Activated CD8-positive, alpha-beta memory T cell treated with anti-CD3 and anti-CD28 coated beads for 4 hours (primary cell): ENCODE measurements at places on chromosomes 11 and 22.

- no peak for DNase-seq
Observed at GRCh38 chr22:43375951-43376455, 32.8 kb upstream of the SCUBE1 start.

GRCh38 chr11:13717331-13717730 is 48.9 kb downstream of the FAR1 start:
- DNase-seq = no peak

DNA sequence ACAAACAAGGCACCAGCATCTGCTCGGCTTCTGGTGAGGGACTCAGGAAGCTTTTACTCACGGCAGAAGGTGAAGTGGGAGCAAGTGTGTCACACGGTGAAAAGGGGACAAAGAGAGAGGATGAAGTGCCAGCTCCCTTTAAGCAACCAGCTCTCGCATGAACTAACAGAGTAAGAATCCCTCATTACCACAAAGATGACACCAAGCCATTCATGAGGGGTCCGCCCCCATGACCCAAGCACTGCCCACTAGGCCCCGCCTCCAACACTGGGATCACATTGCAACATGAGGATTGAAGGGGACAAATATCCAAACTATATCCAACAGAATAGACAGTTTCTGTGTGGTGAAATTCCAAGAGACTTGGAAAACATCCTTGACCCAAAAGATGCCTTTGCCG is 198.2 kb upstream of the POU2AF2 start:
- no peak for DNase-seq

DNA sequence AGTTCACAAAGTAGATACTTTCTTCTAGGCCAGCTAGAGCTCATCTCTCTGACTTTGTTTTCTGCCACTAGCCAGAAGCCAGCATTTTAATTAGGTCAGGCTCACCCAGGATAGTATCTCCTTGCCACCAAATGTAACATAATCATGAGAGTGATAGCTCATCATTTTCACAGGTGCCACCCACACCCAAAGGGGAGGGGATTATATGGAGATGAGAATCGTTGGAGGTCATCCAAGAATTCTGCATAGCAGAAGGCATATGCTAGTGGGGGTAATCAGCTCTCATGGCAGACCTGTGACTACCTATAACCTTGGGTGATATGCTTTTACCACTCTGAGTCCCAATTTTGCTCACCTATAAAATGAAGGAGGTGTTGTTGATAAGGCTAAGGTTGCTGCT is 523.0 kb downstream of the METTL15 start:
- DNase-seq = no peak

GRCh38 chr11:12547953-12548650 is 126.1 kb upstream of the TEAD1 start:
- DNase-seq = no peak

- no peak for DNase-seq
Observed at GRCh38 chr11:131470216-131470925, 100.0 kb downstream of the NTM start.

DNA sequence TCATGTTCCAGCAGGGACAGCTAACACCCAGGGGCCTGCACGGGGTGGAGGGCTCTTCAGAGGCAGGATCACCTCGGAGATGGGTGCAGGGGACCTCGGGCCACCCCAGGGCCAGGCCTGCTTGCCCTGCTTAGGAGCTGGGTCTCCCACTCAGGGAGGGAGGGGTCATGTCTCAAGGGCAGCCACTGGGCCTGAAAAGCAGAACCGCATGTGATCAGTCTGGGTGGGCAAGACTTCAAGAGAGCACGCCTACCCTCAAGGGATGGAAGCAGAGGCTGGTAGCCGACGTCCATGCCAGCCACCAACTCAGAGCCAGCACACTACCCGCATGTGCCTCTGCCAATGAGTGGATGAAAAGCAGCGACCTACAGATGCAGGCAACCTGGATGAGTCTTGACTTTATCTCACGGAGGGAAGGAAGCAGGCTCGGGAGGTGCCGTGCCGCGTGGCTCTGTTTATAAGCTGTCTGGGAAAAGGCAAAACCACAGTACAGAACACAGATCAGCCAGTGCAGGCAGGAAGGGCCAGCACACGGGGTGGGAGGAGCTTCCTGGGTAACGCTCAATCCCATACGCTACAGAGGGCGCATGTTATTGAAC is 16.0 kb downstream of the TBX1 start:
- DNase-seq = no peak

GRCh38 chr11:41666951-41667653 is 207.7 kb upstream of the LRRC4C start:
- DNase-seq = no peak

DNA sequence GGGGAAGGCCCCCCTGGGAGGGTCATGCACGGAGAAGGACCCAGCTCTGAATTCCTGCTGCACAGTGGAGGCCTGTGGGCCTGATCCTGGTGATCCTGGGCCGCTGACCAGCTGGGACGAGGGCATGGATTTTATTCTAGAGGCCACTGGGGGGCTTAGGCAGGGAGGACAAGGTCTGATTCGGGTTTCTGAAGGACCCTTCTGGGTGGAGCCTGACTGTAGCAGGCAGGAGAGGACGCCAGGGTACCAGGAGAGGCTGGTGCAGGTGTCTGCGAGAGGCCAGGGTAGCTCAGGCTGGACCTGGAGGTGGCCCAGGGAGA is 31.3 kb downstream of the MPPED1 start:
- no peak for DNase-seq

GRCh38 chr11:93652679-93653078 is 8.8 kb upstream of the CEP295 start:
- no peak for DNase-seq

GRCh38 chr11:61489833-61490721 is 18.5 kb upstream of the LRRC10B start:
- no peak for DNase-seq

DNA sequence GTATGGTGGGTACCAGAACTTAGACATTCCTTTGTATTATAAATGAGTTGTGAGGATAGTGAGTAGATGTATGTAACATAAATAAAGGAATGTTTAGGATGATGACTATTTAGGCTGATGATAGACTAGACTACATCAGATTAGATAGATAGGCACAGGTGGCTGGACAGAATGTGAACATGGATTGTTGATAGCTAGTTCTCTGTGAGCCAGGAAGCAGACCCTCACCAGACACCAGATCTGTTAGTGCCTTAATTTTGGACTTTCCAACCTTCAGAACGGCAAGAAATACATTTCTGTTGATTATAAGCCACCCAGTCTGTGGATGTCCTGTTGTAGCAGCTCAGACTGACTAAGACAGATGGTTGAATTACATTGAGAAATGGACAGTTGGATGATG is 99.4 kb downstream of the SWAP70 start:
- no peak for DNase-seq

DNA sequence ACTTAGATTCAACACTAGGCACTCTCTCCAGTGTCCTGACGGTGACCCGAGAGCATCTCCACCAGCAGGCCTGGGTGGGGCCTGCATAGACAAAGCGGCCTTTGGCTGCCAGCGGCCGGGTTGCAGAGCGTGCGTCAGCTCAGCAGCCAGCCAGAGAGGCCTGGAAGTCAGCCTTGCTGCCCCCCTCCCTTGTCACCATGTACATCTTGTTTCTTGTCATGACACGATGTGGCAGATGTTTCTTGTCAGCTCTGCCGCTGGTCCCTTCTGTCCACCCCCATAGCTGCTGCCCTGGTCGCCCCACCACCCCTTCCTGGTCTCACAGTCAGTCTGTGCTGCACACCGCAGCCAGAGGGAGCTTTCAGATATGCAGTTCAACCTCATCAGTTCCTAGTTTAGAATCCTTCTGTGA is 33.1 kb upstream of the CBX7 start:
- DNase-seq = no peak

GRCh38 chr11:79940974-79941735 is 500.3 kb upstream of the TENM4 start:
- no peak for DNase-seq

DNA sequence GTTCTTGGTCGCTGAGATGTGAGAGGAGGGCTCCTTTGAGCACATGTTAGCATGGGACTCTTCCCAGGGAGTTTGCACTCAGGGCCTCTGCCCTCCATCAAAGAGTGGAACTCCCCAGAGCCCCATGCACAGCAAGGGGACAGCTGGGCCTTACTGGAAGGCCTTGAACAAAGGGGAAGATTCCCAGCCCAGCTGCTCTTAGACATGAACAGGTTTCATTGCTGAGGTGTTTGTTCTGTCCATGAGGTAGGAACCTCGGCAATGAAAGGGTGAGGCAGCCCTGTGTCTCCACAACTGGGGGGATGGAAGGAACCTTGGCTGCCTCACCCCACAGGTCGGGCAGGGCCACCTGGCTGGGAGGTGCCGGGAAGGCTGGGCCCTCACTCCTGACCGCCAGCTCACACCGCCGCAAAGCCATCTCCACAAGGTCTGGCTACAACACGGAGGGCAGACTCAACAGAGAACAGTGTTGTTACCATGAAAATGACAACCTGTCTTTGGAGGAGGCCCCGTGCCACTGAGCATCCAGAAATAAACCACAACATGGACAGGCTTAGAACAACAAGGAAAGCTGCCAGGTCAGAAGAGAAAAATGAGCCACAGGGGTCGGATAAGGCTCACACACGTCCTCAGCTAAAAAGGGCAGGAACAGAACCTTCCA is 3.2 kb downstream of the DERL3 start:
- no peak for DNase-seq

DNA sequence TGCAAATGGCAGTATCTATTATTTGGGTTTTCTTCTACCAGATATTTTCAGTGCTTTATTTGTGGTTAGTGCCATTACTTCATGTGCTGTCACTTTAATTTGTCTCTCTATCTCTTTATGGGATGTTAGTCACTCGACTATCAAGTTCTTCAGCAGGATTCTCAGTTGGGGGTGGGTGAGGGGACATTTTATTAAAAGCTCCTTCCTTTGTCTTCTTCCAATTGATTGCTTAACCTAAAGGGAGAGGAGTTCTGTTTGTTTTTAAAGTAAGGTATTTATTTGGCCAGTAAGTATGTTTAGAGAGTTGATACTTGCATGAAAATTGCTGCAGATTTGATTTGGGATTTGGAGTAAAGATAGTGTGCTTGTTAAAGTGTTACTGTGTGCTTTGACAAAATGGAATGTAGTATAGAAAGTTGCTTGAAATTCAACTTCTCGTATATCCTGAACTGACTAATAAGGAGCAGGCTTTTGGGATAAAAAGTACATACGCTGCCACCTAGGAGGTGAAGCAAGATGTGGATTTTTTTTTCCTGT is 10.3 kb downstream of the YAP1 start:
- no peak for DNase-seq

- no peak for DNase-seq
Observed at GRCh38 chr11:47506373-47506772, 46.6 kb downstream of the CELF1 start.

- DNase-seq = no peak
Observed at GRCh38 chr11:12195768-12196167, 85.4 kb downstream of the MICAL2 start.

GRCh38 chr11:65429724-65430405 is 7.3 kb downstream of the NEAT1 start:
- no peak for DNase-seq

DNA sequence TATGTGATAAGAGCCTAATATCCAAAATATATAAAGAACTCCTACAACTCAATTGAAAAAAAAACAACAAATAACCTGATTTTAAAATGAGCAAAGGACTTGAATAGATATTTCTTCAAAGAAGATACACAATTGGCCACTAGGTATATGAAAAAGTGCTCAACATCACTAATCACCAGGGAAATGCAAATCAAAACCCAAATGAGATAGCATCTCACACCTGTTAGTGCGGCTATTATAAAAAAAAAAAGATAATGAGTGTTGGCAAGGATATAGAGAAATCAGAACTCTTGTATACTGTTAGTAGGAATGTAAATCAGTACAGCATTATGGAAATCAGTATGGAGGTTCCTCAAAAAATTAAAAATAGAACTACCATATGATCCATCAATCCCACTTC is 5.9 kb upstream of the SIK2 start:
- no peak for DNase-seq

DNA sequence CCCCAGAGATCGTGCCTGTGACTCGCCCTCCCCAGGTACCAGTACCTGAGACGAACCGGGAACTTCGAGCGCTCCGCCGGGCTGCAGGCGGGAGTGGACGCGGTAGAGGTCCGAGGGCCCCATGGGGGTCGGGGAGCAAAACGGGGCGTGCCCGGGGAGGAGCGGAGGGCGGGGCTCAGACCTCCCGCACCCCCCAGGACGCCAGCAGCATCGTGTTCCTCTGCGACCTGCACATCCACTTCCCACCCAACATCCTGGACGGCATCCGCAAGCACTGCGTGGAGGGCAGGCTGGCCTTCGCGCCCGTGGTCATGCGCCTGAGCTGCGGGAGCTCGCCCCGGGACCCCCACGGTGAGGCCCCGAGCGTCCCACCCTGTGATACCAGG is 10.8 kb downstream of the B4GALNT4 start:
- no peak for DNase-seq

GRCh38 chr11:99063331-99063730 is 42.6 kb downstream of the CNTN5 start:
- DNase-seq = no peak

- no peak for DNase-seq
Observed at GRCh38 chr22:23565305-23565914, 14.7 kb downstream of the IGLL1 start.

DNA sequence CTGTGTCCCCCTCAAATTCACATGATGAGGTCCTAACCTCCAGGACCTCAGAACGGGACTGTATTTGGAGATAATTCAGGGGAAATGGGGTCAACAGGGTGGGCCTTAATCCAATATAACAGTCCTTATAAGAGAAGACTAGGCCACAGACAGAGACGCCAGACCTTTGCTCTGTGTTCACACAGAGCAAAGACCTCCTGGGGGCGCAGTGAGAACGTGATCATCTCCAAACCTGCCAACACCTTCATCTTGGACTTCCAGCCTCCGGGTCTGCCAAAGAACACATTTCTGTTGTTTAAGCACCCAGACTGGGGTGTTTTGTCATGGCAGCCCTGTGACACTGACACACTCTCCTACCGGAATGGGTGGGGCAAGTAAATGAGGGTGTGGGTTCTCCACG is 250.2 kb downstream of the MN1 start:
- DNase-seq = no peak

DNA sequence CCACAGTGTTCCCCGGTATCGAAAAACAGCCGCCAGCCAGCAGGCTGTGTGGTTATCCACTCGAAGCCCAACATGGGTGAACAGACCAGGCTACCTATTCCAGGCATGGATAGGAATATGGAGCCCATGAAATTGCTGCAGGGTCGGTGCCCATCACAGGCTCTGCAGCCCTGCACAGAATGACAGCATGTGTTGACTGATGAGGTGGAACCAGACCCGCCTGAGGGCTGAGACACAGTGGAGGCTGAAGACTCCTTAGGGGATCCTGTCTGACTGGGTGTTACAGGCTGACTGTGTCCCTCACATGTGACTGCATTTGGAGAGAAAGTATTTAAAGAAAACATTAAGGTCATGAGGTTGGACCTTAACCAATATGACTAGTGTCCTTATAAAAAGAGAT is 6.2 kb upstream of the YPEL1 start:
- DNase-seq = no peak
